Brain pericyte (primary cell): ENCODE measurements at places on chromosomes 11 and 22.

- DNase-seq = no peak
Measured at GRCh38 chr11:91978747-91979146, 245.9 kb upstream of the FAT3 start.

- no peak for DNase-seq
Measured at GRCh38 chr11:492427-493226, 14.4 kb downstream of the RNH1 start.

DNA sequence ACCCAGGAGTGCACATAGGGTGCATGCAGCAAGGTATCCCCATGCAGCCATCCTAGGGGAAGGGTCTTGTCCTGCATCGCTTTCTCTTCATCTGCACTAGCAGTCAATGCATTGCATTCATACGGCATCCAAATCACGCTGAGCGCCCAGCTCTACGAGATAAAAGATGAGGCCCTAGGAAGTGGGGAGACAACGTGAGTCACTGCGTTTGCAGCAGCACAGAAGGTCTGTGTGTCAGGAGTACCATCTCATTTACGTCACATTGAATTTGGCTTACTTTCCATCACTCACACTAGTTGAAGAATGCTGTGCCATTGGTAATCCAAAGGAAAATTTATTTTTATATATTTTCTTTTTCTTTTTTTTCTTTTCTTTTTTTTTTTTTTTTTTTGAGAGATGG, 2.5 kb upstream of the ST14 start:
- no peak for DNase-seq

- DNase-seq = no peak
Measured at GRCh38 chr22:47152938-47153337, 390.5 kb downstream of the TBC1D22A start.

DNA sequence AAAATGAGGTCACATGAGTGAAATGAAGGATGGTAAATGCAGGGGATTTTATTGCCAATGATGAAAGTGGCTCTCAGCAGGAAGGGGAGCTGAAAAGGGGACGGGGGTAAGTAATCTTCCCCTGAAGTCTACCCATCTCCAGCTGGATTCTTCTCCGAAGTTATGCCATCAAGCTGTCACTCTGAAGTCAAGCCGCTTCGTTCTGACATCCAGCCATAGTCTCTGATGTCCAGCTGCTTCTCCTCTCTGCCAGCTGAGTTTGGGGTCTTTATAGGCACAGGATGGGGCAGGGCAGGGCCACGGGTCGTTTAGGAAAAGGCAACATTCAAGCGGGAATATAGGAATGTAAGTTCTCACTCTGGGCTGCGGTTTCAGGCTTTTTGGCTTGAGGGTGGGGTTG, 181.9 kb upstream of the ANO3 start:
- DNase-seq = no peak

GRCh38 chr11:19649751-19650150, 62.9 kb upstream of the NAV2 start:
- no peak for DNase-seq

- no peak for DNase-seq
Measured at GRCh38 chr11:93133488-93134109, 64.2 kb downstream of the SLC36A4 start.

- DNase-seq = no peak
Measured at GRCh38 chr11:60855726-60856633, at the start of gene PTGDR2. Gene PTGDR2, minus strand, starts transcription at chr11:60855950. Its CDS starts 2,228 bp downstream, at chr11:60853722.

GRCh38 chr11:102120437-102120973, 10.3 kb downstream of the YAP1 start:
- no peak for DNase-seq

DNA sequence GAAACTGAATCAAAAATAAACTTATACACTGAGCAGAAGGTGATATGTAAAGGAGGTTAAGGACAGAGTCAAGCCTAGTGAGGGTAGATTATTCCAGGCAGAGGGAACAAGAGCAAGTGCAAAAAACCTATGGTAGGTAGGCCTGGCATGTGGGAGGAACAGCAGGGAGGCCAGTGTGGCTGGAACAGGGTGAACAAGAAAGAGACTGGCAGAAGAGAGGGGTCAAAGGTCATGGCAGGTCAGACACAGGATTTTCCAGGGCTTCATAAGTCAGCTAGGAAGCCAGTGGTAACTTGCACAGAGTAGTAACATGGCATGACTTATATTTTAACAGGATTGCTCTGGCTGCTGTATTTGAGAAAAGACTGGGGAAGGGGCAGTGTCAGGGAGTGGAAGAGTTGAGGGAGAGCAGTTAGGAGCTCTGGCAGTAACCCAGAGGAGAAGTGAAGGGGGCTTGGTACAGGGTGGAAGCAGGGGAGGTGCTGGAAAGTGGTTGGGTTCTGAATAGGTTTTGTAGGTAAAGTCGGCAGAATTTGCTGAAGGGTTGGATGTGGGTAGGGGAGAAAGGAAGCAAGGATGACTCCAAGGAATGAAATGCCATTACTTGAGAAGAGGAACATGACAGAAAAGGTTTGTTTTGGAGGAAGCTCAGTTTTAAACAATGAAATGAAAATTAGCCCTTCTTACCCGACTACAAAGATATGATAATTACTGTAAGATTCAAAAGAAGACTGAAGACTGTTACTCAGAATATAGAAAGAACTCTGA, 86.2 kb downstream of the ZNRF3 start:
- DNase-seq = no peak
